ENCODE measurements at places on chromosomes 12 and 14.

DNA sequence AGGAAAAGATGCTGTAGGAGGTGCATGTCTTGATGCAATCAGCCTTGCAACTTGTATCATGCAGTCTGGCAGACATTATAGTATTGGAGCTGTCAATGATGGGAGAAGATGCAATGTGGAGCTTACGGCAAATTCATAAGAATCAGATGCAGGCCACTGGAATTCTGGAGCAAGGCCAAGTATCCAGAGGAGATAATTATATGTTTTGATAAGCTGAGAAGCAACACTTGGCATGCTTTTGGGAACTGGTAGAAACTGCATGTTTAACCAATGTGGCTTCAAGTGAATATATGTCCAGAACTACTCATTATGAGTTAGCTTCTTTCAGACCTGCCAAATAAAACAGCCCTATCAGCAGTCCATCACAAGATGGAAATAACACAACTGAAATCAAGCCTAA is 249.1 kb upstream of the PPFIA2 start:
- no peak for DNase-seq

DNA sequence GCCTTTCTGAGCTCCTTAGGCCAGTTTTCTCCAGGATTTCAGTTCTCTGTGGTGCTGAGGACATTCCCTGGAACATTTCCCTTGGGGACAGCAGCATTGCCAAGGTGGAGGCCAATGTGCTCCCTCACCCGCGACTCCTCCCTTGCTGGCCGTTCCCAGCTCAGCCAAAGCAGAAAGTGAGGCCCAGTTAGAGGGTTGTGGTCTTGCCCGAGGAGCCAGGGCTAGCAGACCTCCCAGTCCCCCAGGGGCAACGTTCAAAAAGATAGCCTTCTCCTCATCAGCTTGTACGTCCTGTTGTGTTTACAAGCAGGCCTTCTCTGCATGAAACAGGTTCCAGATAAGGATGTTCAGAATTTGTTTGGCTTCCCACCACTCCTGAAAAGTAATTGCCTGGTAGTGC is 78.4 kb downstream of the SSPN start:
- no peak for DNase-seq

DNA sequence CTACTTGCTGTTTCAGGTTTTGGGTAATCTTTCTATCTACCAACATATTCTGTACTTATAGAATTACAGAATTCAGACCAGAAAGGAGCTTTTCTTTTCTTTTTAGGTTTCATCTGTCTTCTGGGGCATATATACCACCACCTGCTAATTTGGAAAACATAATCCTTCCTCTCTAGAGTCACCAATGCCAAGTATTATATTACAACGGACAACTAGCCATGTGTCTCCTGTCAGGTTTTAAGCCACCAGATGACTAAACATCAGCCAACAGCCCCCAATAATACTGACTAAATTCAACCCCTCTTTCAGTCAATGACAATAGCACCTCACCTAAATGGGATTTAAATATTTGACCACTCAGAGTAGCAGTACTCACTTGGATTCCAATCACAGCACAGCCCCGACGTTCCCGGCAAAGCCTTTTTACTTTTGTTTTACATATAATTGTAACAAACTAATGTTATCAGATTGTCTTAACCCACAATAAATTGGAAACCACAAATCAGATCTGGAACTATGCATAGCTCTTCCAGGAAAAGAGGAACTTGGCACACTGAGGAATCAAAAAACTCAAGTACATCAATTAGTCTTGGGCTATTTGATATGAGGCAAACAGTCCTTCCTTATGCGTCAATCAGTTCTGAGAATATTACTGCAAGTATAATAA is 13.5 kb downstream of the SLC11A2 start:
- no peak for DNase-seq

- DNase-seq = no peak
Measured at GRCh38 chr14:93032421-93032936, 83.2 kb downstream of the ITPK1 start.

GRCh38 chr12:28442101-28442500 is 251.8 kb downstream of the CCDC91 start:
- no peak for DNase-seq

GRCh38 chr12:98372340-98373024 is 142.9 kb upstream of the TMPO start:
- DNase-seq = no peak

DNA sequence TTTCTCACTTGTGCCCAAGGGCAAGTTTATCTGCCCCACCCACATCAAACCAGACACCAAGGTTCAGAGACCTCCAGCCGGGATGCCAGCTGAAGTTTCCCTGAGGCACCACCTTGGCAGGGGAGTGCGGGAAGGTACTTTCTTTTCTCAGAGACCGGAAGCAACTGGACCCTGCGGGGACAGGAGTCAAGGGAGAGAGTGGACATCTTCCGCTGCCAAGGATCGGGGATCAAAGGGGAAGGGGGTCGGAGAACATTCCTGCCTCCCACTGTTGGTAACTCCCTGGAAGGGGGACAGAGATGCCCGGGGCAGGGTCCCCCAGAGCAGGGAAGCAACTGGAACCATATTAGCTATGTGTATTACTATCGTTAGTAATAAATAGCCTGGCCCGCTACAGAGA is 161.8 kb downstream of the DICER1 start:
- no peak for DNase-seq

DNA sequence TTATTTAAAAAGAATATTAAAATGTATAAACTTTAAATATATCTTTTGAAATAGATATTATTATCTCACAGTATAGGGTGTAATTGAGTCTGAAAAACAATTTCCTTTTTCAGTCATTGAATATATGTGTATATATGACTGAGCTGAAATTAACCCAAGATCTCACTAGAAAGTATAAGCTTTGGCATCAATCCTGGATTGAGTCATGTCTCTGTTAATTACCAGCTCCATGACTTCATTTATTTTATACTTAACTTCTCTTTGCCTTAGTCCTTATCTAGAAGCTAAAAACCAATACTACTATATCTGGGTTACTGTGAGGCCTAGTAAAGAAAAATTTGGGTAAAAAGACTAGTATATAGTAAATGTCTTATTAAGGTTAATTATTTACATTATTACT is 1020.3 kb downstream of the LRFN5 start:
- no peak for DNase-seq

DNA sequence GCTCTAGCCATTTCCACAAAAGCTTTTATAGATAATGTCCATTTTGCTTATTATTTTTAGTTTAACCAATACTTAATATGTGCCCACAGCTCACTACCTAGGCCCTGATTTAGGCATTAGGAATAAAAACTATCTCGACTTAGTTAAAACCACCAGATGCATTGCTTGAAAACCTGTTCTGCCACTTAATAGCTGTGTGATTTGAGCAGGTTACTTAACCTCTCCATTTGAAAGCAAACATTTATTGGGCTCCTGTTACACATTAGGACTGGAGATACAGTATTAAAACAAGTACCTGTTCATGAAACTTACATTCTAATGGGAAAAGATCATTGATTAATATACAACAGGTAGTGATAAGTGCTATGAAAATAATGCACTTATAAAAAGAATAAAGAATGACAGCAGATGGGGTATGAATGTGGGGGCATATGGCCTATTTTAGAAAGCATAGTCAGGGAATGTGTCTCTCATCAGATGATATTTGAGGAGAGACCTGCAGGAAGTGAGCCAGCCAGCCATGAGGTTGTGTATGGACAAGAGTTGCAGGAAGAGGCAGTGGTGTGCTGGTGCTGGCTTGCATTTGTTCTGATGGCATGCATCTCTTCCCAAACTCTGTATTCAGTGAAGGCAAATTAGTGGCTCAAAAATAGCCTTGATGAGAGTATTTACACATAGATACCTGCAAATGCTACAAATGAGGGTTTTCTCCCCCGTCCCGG is 34.3 kb downstream of the NOPCHAP1 start:
- no peak for DNase-seq

DNA sequence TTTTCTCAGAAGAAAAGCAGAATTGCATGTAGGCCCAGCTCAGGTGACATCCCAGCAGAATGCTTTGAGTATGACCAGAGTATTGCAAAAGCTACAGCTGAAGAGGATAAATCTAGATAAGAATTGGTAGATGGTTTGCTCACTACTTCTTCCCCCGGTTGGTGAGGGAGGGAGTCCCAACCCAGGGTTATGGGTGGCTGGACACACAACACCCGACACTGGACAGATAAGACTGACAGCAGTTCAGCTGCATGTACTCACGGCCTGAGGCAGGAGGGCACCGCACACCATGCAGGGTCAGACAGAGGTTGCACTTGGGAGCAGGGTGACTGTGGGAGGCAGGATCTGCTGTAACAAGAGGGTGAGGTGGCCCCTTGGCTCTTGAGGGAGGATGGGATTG is 1.7 kb upstream of the CLEC4C start:
- DNase-seq = no peak

DNA sequence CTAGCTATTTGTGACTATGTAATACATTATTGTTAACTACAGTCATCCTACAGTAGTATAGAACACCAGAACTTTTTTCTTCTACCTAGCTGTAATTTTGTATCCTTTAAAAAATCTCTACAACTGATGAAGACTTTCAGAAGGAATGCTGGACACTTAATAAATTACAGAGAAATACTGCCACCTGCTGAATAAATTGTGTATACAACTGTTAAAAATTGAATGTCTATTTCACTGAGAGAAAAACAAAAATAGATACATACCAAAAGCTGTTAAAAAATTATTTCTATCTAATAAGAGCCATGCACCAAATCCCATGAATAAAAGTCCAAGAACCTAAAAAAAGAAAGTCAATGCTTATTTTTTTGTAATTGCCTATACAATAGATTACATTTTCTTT is 6.6 kb downstream of the TSPAN19 start:
- no peak for DNase-seq

DNA sequence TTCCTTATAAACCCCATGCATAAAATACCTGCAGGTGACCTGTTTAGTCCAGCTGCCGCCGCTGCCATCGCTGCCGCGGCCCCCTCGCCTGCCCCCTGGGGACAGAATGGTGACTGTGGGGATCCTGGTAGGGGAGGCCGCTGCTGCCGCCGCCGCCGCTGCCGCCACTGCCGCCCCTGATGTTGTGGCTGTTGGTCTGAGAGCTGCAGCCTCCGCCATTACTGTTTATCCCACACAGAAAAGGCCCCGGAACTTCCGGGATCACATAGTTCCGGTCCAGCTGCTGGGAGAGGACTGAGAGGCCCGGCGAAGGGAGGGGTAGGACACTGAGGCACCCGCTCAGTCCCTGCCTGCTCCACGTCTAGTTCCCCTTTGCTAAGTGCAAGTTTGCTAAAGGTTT is 244.9 kb downstream of the C12orf50 start:
- DNase-seq = no peak

GRCh38 chr12:31900271-31900670 is 58.9 kb upstream of the RESF1 start:
- DNase-seq = no peak

- DNase-seq = no peak
Measured at GRCh38 chr14:90505531-90505930, 108.7 kb downstream of the CALM1 start.

DNA sequence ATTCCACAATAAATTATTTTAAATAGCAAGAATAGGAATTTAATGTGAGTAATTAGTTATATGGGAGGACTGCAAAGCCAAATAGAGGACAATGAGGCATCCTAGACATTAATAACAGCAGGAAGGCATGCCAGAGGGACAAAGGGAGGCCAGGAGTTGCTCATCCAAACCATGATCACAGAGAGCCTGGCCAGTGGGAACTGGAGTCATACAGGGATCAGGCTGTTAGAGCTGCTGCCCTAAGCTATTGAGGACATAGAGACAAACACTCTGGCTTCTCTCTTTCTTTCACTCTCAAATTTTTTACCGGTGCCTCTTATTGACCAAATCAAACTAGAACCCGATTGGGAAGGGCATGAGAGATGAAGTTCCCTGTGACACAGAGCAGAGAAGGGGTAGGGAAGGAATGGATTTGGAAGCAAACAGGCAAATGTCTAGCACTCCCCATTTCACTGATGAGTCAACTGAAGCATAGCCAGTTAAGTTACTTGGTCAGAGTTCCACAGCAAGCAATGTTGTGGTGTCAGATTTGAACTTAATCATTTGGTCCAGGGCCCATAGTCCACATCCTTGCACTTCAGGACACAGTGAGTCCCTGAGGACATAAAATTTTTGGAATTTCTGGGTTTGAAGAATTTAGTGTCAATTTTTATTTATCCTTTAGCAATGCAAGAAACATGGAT is 17.9 kb upstream of the CFAP54 start:
- no peak for DNase-seq

- DNase-seq = no peak
Measured at GRCh38 chr12:69994724-69995173, 169.7 kb downstream of the MYRFL start.

- DNase-seq = no peak
Measured at GRCh38 chr14:92460541-92460915, 53.1 kb upstream of the RIN3 start.

- no peak for DNase-seq
Measured at GRCh38 chr12:29333178-29333577, 47.8 kb downstream of the ERGIC2 start.

GRCh38 chr12:19462406-19462805 is 23.1 kb downstream of the AEBP2 start:
- no peak for DNase-seq

DNA sequence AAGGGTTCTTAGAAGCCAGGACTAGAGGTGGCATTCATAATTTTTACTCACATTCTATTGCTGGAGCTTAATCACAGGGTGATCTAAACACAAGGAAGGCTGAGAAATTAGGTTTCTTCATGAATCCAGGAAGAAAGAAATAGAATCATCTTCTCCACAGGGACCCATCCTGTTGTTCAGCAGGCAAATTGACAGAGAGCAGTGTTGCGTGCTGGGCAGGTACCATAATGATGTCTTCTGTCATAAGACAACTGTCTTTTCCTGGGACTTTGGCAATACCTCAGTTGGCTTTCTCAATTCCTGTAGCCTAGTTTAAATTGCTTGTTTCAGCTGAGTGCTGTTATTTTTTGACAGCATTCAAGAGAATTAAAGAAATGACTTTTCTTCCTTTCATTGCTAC is 468.0 kb upstream of the SYT1 start:
- DNase-seq = no peak

DNA sequence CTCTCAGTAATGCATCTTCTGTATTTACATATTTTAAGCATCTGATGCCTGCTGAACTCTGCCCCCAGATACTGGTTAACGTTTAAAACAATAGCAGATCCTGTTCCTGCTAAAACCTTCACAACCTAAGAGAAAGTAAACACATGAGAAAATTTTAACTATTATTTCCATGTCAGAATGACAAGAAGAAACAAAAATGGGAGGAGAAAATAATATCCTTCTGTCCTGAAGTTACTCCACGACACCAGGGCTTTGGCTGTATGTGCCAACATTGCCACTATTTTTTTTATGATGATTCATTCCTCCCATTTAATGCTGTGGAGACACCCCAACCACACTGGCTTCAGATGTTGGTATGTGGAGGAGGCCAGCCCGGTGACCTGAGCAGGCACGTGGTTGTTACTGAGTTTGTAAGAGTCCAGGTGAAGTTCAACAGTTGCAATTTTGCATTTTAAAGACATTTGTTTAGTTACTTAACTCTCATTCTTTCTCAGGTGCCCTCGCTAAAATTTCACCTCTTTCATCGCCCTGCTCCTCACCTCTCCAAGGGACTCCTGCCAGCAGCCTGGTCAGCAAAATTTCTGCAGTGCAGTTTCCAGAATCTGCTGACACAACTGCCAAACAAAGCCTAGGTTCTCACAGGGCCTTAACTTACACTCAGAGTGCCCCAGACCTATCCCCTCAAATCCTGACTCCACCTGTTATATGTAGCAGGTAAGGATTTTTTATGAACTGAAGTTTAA is 65.5 kb upstream of the SLCO1C1 start:
- DNase-seq = no peak
